ENCODE measurements at places on chromosomes 13 and 19.

DNA sequence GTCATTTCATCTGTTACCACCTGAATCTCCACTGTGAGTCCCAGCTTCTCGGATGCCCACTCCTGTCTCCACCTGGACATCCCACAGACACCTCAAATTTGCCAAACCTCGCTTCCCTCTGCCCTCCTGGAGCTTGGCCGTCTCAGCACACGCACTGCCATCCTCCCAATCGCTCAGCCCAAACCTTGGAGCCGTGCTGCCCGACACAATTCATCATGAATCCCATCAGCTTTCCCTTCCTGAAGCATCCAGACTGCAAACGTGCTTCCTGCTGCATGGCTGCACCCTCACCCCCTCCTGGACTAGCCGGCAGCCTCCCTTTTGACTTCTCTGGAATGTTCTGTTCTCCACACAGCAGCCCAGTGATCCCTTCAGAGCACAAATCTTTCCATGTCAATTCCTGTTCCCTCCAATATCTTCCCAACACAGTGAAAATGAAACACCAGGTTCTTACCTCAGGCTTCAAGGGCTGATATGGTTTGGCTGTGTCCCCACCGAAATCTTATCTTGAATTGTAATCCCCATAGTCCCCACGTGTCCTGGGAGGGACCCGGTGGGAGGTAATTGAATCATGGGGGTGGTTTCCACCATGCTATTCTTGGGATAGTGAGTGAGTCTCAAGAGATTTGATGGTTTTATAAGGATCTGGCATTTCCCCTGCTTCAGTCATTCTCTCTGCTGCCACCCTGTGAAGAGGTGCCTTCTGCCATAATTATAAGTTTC, 1.1 kb upstream of the PROZ start:
- no peak for DNase-seq

GRCh38 chr19:15673176-15673654, 328 bp downstream of the CYP4F12 start:
- no peak for DNase-seq

- DNase-seq: no peak
These were observed 4.4 kb downstream of the AKT2 start for GRCh38 chr19:40280608-40281221.

DNA sequence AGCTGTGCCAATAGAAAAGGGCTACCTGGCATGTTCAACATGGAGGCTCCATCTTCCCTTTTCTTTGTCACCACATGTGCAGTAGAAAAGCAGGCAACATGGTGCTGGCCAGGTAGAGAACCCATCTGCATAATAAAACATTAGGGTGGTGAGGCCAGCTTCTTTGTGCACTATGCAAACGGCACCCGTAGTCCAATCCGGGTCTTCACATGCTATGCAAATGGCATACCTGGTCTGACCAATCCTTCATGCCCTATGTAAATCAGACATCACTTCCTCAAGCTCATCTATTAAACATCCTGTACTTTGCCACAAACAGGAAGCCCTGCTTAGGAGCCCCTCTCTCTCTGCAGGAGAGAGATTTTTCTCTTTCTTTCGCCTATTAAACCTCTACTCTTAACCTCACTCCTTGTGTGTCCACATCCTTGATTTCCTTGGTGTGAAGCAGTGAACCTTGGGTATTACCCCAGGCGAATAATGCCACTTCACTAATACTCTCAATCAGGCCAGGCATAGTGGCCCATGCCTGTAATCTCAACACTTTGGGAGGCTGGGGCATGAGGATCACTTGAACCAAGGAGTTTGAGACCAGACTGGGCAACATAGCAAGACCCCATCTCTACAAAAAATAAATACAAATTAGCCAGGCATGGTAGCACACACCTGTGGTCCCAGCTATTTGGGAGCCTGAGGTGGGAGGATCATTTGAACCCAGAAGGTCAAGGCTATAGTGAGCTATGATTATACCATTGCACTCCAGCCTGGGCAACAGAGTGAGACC, 111.3 kb upstream of the MRI1 start:
- DNase-seq: no peak

DNA sequence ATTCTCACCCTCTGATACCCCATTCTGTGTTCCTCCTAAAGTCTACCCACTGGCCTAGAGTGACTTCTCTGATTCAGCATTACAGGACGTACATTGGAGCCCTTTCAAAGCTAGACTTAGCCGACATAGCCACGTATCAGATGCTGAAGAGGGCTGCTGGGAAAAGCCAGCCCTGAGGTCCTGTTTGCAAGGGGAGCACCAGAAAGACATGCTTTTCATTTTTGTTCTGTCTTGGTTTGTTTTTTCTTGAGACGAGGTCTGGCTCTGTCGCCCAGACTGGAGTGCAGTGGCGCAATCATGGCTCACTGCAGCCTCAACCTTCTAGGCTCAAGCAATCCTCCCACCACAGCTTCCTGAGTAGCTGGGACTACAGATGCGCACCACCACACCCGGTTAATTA, 6.3 kb upstream of the ZSWIM4 start:
- no peak for DNase-seq

GRCh38 chr13:73742982-73743381, 391.2 kb downstream of the KLF12 start:
- no peak for DNase-seq

DNA sequence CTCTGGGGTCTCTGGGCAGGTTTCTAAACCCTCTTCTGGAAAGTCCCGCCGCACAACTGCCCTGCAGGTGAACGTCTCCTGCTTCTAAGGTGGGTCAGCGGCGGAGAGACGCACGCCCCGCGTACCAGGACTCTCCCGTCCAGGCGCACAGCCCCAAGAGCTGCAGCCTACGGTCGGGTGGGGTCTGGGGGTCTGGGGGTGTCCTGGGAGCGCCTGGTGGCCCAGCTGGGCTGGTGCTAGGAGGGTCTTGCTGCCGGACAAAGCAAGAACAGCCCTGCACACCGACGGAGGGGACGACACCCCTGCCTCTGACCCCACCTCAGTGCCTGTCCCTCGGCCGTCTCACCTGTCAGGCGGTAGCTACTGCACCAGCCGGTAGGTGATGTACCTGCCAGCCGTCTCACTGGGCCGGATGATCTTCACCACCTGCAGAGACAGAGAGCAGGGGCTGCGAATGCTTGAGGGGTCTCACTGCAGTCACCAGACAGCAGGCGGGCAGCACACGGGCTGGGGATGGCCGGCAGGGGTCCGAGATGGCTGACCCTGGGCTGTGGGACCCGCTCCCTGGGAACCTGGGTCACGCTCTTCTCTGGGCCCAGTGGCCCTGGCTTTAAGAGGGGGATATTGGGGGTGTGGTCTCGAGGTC, 5.9 kb downstream of the POLR2E start:
- DNase-seq: no peak

DNA sequence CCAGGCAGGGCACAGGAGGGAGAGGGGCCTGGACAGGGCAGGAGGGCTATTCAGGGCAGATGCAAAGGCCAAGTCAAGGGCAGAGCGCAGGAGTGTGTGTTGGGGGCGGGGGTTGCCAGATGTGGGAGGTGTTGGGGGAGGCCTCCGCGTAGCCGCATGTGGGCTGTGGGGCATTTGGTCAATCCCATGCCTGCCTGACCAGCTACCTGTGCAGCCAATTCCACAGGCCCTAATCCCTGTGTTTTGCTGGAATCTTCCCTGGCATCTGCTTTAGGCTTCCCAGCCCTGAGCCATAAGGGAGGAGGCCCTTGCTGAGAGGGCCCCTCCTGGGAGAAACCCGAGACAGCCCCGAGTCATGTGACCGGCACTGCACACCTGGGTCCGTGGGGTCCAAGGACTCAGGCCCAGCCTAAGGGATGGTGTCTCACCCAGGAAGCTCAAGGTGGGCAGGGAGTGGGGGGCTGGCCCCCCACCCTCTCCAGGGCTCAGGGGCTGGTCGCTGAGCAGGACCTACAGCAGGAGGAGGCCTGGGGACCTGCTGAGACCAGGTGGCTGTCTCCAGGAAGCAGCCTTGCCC, 20.3 kb downstream of the RFX1 start:
- DNase-seq: no peak

DNA sequence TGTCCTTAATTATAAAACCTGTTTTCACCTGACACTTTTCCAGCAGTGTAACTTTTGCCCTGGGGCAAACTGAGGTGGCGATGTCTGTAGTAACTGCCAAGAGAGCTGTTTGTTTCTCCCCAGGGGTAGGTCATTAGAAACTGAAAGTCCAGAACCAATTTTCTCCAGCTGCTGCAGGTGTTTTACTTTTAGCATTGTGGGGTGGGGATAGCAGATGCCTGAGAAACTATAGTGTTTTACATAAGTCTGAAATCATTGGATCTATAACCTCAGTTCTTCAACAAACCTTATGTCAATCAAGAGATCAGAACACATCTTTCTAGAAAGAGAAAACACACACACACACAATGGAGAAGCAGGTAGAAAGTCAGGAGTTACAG, 92.7 kb downstream of the LHFPL6 start:
- DNase-seq: no peak

GRCh38 chr13:68851026-68851425, 1256.6 kb upstream of the ATXN8OS start:
- DNase-seq: no peak

DNA sequence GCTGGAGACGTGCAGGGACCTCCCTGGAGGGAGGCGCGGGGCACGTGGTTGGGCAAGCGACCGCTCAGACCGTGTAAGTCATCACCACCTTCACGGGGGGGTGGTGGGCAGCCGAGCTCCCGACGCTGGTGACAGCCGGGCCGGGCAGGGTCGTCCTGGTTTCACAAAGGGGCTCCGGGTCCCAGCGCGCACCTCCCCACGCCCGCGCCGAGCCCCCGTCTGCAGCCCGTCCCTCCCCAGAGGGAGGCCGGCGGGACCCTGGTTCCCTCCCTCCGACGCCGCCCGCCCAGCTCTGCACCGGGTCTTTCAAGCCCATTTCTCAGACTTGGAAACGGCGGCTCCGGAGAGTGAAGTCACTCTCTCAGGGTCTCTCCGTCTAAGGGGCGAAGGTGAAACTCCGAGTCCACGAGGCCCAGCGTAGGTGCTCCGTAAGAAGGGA, 729 bp upstream of the ARID3A start:
- DNase-seq: no peak

DNA sequence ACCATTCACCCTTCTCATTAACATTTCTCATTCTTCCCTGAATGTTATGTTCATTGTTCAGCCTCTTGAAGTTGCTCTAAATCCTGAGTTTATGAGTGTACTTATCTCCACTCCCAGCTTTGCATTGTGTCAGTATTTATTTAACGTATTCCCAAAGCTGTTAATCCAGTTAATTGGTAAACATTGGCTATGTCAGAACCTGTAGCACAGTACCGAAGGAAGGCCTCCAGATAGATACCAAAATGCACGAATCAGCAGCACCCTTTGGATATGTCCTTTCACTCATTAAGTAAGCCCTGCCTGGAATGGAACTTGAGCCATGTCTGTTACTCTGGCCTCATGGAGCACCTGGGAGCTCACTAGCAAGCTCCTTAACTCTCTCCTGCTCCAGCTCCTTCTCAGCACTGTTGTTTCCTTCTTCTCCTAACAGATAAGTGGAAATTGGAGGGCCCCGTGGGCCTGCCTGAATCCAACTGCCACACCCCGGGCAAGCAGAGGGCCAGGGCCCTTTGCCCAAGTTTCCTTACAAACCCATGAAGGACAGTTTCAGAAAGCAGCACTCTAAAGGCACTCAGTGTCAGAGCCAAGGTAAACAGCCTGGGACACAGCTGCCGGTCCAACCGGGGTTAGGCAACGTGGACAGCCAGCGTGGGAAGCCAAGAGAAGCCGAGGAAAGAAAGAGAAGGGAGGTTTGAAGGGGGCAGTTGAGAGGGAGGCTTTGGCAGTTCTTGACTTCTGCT, 155.0 kb upstream of the SERP2 start:
- no peak for DNase-seq

GRCh38 chr13:39245688-39246087, 207.4 kb downstream of the NHLRC3 start:
- DNase-seq: no peak

GRCh38 chr13:35693134-35693784, 216.8 kb upstream of the MAB21L1 start:
- no peak for DNase-seq

DNA sequence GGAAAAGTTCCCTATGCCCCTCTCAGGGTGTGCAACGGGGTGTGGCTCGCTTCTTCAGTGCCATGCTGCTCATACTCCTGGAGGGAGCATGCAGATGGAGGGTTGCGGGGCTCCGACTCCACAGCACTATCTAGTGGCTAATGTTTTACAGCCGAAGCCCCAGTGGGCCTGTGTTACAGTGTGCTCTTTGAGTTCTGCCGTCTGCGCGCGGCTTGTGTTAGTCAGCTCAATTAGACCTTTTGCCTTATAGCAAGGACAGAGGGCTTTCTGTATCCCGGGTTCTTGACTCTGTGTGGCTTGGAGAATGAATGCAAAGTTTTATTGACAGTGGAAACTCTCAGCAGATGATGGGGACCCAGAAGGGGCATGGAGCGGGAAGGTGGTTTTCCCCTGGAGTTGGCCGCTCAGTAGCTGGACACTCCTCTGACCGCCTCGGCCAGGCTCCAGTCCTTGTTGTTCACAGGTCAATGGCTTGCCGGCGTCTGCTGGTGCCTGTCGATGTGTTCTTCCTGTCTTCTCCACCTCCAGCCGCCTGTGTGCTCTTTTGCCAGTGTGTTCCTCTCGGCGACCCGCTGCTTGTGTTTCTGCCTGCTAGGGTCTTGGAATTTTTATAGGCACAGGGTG, 383.4 kb downstream of the LMO7 start:
- DNase-seq: no peak

DNA sequence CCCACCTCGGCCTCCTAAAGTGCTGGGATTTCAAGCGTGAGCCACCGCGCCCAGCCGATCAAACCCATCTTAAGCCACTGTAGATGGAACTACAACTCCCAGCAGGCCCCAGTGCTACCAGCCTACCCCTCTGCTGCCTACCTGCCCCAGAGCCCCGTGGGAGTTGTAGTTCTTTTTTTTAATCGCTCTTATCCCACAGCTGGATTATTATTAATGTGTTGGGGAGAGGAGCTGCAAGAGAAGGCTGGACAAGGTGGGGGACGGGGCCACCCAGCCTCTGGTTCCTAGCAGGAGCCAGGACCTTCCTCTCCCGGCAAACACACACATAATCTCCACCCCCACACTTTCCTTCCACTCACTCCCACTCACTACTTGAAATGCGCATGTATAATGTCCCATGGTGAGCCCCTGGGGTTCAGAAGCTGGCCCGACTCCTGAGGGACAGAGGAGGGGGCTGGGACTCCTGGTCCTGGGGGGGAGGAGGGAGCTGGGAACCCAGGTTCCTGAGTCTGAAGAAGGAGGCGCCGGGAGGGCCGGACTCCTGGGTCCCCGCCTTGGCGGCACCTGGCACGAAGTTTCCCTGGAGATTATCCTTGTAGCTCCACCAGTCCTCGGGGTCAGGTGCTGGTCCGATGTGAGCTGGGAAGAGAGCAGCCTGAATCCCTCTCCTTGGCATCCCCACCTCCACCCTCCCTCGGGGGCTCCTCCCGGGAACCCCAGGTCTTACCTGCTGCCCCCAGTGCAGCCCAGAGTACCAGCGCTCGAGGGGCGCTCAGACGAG, 958 bp downstream of the CA11 start:
- no peak for DNase-seq
